ENCODE measurements at places on chromosomes 5 and 9.

DNA sequence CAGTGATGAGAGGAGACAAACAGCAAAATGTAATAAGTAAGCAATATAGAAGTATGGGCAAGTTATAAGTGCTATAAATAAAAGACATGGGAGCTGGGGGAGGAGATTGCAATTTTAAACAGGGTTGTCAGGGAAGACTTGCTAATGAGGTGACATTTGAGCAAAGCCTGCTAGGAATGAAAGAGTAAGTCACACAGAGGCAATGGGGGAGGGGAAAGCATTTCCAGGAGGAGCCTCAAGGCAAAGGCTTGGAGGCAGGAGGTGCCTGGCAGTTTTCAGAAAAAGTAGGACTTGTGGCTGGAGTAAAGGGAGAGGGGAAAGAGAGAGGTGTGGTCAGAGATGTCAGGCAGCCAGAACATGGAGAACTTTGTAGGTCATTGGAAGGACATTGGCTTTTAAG is 124.4 kb upstream of the NMUR2 start:
- DNase-seq, result no peak

GRCh38 chr5:143723159-143723558 is 88.8 kb upstream of the HMHB1 start:
- no peak for DNase-seq

- no peak for DNase-seq
Observed at GRCh38 chr5:84524491-84524890, 139.8 kb upstream of the EDIL3 start.

- DNase-seq, result no peak
Observed at GRCh38 chr9:106038266-106039001, 344.1 kb downstream of the TMEM38B start.

GRCh38 chr9:86193088-86193487 is 66.4 kb downstream of the C9orf153 start:
- no peak for DNase-seq

GRCh38 chr5:96634881-96635280 is 27.3 kb upstream of the CAST start:
- no peak for DNase-seq

GRCh38 chr5:93303291-93303691 is 277.7 kb downstream of the NR2F1-AS1 start:
- no peak for DNase-seq

- no peak for DNase-seq
Observed at GRCh38 chr9:125407432-125407973, 145.9 kb downstream of the GAPVD1 start.

GRCh38 chr5:151880324-151880723 is 44.3 kb downstream of the GLRA1 start:
- DNase-seq, result no peak

GRCh38 chr5:57420801-57421200 is 61.8 kb downstream of the ACTBL2 start:
- DNase-seq, result no peak

DNA sequence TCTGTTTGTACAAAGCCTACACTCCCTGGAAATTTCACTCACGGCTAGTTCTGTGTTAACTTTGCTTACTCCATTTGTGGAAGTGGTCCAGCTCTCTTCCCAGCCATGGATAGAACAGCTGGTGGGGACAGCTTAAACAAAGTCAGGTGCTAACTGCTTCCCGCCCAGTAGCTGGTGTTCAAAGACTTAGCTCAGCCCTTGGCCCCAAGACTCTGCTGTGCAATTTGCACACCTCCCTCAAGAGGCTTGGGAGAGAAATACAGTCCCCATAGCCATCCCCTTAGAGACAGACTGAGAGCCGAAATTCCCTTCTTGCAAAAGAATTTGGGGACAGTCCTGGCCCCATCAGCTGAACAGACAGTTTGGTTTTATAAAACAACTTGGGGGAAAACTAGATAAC is 73.8 kb upstream of the RAI14 start:
- DNase-seq, result no peak

DNA sequence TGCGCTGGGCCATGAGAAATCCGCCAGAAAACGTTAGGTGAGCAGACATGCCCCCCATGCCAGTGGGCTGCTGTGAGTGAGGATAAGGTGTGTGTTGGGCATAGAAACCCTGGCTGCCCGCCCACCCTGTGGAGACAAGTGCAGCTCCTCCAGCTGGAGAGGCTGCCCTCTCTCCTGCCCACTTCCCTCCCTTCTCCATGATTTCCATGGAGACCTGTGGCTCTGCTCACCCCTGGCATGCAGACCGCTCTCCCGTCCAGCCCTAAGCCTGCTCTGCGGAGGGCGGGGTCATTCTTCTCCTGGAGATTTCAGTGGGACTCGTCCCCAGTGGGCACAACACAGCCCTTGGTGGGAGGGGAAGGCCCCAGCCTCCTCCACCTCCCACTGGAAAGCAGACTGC is 133.0 kb upstream of the FAM120A start:
- no peak for DNase-seq

- DNase-seq, result no peak
Observed at GRCh38 chr5:159777049-159777660, 139.1 kb upstream of the ADRA1B start.

- no peak for DNase-seq
Observed at GRCh38 chr5:34410411-34411139, 245.6 kb upstream of the RAI14 start.

GRCh38 chr5:136615251-136616119 is 250.1 kb upstream of the TRPC7 start:
- no peak for DNase-seq

DNA sequence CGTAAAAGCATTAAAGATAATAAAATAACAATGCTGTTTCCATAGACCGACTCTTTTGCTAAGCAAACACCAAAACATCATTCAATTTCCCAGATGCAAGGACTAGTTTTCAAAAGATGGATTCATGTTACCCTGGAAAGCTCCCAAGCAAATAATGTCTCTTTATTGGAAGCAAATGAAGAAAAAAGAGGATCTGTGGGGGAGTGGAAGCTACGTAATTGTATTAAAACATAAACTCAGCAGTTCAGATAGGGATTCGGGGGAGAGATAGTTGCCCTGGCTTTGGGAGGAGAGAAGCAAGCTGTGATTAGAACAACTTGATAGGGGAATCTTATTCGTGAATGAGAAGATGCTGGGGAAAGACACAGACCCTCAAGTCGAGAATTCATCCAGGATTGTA is 491.0 kb upstream of the CLINT1 start:
- DNase-seq, result no peak

DNA sequence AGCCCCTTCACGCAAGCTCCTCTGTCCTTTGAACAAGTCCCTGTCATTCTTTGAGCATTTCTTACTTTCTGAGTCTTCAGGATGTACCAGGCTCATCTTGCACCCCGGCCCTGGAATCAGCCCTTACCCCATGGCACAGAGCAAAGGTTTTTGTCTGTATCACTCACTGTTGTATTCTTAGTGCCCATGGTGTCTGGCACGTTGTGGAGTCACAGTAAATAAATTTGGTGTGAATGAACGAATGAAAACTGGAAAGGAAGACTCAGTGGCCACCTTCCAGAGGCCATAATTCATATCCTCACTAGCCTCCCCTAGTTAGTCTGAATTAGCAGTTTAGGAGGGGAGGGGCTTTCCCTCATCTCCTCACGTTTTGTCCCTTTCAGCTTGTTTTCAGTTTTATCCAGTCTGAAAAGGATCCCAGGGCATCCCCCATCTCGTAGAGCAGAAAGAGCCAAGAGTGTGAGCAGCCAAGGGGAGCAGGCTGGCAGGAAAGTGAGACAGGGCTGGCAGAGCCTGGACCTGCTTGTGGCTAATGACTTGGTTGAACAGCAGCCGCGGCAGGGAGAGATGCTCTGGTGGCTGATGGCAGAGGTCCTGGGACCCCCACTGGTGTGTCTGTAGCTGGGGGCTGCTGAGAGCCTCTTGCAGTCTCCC is 42.7 kb downstream of the ZNF618 start:
- DNase-seq, result no peak

DNA sequence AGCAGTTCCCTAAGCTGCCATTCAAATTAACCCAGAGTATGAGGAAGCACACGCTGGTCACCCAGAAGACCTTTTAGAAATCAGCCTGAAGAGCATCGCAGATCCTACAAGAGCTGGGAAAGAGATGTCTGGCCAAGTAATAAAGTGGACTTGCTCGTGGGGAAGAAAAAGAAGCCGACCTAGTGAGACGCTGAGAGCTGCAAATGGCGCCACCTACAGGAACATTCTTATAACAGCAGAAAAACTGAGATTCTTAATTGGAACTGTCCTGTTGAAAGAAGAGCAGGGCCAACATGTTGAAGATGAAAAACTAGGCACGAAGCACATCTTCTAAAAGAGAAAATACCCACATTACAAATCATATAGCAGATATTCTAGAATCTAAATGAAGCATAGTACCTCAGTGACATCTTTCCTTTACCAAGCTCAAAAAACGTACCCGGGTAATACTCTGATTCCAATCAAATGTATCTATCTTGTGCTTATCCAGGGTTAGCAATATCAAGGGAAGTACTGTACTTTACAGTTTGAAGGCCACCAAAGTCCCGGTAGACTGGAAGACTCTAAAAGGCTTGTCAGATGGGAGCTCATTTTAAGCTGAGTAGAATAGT is 3.9 kb upstream of the GNAQ start:
- DNase-seq, result no peak

DNA sequence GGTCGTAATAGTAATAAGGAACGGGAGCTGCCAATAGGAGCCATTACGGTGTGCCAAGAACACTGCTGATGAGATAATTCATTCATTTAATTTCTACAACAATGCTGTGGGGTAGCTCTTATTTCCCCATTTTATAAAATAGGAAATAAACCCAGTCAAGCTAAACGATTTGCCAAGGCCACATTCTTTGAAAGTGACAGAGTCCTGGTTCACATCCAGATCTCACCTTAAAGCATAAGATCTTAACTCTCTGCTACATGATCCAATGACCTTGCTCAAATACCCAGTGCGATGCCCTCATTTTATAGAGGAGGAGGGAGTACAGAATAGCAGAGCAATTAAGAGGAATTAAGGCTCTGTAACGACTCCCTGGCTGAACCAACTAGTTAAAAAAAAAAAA is 5.0 kb downstream of the PDE6A start:
- no peak for DNase-seq

DNA sequence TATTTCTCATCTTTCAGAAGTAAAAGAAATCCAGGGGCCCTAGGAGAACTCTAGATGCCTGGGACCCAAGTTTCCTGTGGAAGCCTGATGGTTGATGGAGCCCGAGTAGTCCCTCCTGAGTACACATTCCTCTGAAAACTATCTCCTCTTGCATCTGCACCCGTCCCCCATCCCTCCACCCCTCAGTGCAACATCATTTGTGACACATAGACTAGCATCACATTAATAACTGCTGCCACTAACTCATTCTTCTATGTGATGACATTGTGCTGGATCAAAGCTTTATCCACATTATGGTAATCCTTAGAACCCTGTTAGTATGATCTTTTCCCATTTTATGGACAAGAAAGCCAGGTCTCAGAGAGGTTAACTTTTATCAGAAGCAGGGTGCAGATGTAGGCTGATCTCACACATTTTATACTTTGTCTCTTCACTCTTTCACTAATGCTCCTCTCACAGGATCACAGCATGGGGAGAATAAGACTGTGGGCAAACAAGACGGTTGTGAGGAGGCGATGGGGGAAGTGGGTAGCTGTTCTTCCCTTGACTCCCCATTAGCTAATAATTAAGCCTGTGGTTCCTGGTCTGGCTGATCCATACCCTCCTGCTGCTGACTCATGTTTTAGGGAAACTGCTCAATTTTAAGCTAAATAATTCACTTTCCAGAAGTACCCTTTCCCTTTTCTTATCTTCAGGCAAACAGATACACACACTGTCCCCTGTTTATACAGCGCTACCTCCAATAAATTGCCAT is 3.9 kb upstream of the HK3 start:
- no peak for DNase-seq

DNA sequence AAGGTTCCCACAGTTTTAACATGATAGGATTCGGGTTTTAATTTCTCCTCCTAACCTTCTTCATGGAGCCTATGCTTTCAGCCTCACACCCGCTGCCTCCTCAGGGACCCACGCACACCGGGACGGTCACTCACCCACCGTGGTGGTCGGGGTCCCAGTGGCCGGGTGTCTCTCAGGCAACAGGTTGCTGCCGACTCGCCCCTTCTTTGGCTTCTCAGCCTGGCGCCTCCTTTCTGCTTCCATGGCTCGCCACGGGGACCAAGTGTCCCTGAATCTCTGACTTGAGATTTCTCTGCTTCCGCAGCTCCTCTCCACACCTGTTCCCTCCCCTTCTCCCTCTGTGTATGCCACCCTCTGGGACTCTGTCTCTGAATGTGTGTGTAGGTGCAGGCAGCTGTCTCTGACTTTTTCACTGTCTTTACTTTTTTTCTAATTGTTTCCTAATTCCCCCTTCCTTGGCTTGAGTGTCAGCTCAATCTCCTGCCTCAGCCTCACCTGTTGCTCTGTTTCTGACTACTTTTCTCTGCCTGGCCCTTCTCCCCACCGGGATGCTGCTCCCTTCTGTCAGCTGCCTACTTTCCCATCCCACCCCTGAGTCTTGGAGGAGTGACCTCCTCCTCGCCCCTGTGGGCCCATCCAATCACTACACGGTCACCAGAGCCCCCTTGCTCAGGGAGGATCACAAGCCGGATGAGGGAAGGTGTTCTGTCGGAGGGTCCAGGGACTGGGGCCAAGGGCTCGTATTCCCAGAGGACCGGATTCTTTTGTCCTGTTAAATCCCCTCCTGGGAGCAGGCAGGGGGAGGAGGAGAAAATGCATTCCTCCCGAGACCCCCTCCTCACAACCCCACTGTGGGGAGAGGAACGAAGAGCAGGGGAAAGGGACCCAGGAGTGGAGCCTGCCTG is at the start of gene PROP1:
PROP1 (minus strand) TSS at position 552 of the 905 bp plus-strand sequence; CDS start at position 243, 309 bp downstream.
- DNase-seq, result no peak

GRCh38 chr5:37724395-37725125 is 115.3 kb downstream of the GDNF start:
- DNase-seq, result no peak

GRCh38 chr5:68170826-68171558 is 44.6 kb upstream of the PIK3R1 start:
- no peak for DNase-seq

GRCh38 chr9:85417674-85418073 is 324.1 kb downstream of the AGTPBP1 start:
- no peak for DNase-seq
